ENCODE measurements at places on chromosomes 7 and 10.

DNA sequence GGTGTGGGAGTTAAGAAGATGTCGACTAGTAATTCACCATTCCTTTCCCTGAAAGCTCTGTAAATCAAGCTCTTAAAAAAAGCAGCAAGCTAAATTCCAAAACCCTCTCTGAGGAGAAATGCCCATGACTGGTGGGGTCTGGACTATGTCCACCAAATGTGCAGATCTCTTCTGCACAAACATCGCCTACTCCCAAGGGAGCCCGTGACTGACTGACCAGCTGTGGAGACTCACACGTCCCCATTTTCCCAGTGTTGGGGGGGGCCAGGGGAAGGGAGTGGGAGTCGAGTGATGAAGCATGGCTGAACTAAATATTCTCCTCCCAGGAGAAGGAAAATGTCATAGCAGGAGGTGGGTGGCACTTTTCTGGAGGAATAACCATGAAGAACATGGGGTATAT is 164.1 kb upstream of the HPS1 start:
- no peak overlapping the region for H3K4me3 ChIP-seq
- no peak for DNase-seq
- no peaks in the 10 kb centered on the region for H3K36me3 ChIP-seq
- H3K4me1 ChIP-seq = no peaks in the 10 kb centered on the region
- H3K27ac ChIP-seq = no peak overlapping the region

GRCh38 chr7:135936497-135937217 is 40.5 kb downstream of the MTPN start:
- peaks cover 3% of the 10 kb centered on the region for H3K36me3 ChIP-seq
- H3K4me3 ChIP-seq = no peak overlapping the region
- H3K27ac ChIP-seq = no peak overlapping the region
- H3K4me1 ChIP-seq = peaks cover 69% of the 10 kb centered on the region
- no peaks in the 10 kb centered on the region for H3K27me3 ChIP-seq
- DNase-seq = no peak

GRCh38 chr10:101902032-101902819 is 58.6 kb upstream of the KCNIP2 start:
- no peak overlapping the region for H3K27ac ChIP-seq
- H3K27me3 ChIP-seq = no peaks in the 10 kb centered on the region
- H3K36me3 ChIP-seq = peaks cover 4% of the 10 kb centered on the region

- H3K27ac ChIP-seq = no peak overlapping the region
- H3K36me3 ChIP-seq = no peaks in the 10 kb centered on the region
- DNase-seq = no peak
- H3K27me3 ChIP-seq = no peaks in the 10 kb centered on the region
- no peak overlapping the region for H3K4me3 ChIP-seq
These were observed 115.9 kb upstream of the ADAM12 start for GRCh38 chr10:126504063-126504760.

DNA sequence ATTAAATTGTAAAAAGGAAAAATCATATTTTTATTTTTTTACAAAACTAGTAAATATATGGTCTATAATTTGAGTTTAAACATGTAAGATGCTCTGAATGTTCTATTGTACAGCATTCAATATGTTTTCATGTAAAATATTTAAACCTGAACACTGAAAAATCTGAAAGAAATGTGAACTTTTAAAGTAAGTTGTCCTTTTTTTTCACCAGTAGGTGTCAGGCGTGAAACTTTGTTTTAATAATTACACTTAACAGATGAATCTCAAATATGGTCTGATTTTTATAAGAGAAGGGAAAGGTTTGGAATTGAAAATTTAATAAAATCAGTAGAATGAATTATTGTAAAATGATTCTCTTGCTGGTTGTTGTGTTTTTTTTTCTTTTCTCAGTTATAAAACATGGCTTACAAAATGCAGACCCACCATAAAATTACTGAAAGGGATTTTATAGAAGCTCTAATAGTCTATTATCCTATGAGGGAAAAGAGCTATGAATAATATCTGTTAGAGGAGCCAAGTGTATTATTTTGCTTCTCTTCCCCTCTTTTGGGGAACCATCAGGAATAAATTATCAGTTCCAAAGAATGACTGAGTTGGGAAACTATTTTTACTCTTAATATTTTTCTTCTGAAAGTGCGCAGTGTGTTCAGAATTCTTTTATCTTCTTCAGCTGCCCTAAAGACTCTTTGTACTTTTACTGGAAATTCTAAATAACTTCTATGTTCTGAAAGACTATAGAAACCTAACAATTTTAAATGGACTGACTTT is 217.7 kb upstream of the FZD1 start:
- no peak overlapping the region for H3K4me3 ChIP-seq
- no peaks in the 10 kb centered on the region for H3K36me3 ChIP-seq
- no peak for DNase-seq
- H3K4me1 ChIP-seq = peaks cover 5% of the 10 kb centered on the region
- no peak overlapping the region for H3K27ac ChIP-seq
- no peaks in the 10 kb centered on the region for H3K27me3 ChIP-seq

DNA sequence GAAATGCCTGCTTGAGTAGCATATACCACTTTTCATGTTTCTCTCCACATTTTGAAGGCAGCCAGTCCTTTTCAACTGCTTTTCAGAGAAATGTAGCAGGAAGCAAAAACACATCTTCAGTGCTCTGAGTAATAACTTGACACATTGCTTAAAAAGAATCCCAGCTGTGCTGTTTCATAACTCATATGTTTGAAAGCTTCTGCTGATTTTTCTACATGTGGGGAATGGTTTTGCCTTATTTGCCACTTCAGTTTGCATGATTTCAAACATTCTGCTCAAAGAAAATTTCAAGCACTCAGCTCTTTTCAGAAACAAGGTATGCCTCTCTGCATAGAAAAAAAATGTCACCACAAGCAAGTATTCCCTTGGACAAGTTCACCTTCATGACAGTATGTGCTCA is 732.8 kb downstream of the POM121L12 start:
- no peak overlapping the region for H3K27ac ChIP-seq
- H3K36me3 ChIP-seq = no peaks in the 10 kb centered on the region
- no peaks in the 10 kb centered on the region for H3K27me3 ChIP-seq
- no peaks in the 10 kb centered on the region for H3K4me1 ChIP-seq

GRCh38 chr10:73965890-73966768 is 31.8 kb upstream of the VCL start:
- no peak overlapping the region for H3K4me3 ChIP-seq
- no peak overlapping the region for H3K27ac ChIP-seq
- peaks cover 2% of the 10 kb centered on the region for H3K36me3 ChIP-seq
- H3K4me1 ChIP-seq = peaks cover 28% of the 10 kb centered on the region
- H3K27me3 ChIP-seq = no peaks in the 10 kb centered on the region
- no peak for DNase-seq

DNA sequence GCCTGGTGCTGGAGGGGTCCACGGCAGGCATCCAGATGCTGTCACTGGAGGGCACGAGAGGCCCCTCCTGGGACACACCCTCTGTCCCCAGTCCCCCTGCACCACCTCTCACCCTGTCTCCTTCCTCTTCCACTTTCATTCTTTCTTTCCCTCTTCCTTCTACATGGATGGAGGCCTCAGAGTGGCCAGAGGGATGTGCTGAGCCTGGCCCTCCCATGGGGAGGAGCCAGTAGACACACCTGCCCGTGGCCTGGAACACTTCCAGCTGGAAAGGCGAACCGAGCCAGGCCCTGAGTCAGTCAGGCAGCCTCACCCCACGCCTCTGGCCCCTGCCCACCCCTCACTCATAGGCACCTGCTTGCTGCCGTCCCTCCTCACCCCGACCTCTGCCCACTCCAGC is 55.9 kb upstream of the MXI1 start:
- peaks cover 14% of the 10 kb centered on the region for H3K4me1 ChIP-seq
- no peak overlapping the region for H3K4me3 ChIP-seq
- DNase-seq = no peak
- H3K36me3 ChIP-seq = no peaks in the 10 kb centered on the region
- H3K27me3 ChIP-seq = peaks cover 98% of the 10 kb centered on the region

DNA sequence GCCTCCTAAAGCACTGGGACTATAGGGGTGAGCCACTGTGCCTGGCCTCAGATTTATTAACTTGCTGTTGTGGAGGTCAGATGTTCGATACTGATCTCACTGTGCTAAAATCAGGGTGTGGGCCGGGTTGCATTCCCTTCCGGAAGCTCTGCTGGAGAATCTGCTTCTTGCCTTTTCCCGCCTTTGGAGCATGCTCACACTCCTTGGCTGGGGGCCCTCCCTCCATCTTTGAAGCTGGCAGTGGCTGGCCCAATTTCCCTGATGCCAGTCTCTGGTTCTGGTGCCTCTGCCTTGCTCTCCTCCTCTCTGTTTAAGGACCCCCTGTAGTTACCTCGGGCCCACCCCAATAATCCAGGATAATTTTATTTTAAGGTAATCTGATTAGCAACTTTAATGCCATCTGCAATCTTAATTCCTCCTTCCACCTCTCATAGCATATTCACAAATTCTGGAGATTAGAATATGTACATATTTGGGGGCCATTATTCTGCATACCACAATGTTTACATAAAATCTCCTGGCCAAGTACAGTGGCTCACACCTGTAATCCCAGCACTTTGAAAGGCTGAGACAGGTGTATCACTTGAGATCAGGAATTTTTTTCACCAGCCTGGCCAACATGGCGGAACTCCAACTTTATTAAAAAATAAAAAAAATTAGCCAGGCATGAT is 7.9 kb upstream of the PITRM1 start:
- H3K4me3 ChIP-seq = no peak overlapping the region
- no peak overlapping the region for H3K27ac ChIP-seq
- peaks cover 45% of the 10 kb centered on the region for H3K27me3 ChIP-seq
- H3K4me1 ChIP-seq = no peaks in the 10 kb centered on the region
- DNase-seq = no peak
- no peaks in the 10 kb centered on the region for H3K36me3 ChIP-seq

DNA sequence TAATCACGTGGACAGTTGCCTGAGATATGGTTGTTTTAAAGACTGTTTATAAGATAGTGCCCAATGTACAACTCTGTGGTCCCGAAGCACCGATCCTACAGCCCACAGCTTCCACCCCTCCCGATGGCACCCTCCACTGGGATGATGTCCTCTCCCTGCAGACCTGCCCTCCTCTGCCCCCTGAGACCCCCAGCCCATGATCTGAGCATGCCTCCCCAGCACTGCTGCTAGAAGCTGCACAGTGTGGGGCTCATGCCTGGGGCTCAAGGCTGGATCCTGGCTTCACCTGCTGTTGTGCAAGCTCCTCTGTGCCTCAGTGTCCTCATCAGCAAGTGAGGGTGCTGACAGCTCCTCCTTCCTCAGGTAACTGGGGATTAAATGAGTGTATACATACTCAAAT is 254.7 kb upstream of the MKI67 start:
- H3K4me3 ChIP-seq = no peak overlapping the region
- no peaks in the 10 kb centered on the region for H3K4me1 ChIP-seq
- no peak overlapping the region for H3K27ac ChIP-seq
- H3K27me3 ChIP-seq = peaks cover 29% of the 10 kb centered on the region
- H3K36me3 ChIP-seq = no peaks in the 10 kb centered on the region
- no peak for DNase-seq

DNA sequence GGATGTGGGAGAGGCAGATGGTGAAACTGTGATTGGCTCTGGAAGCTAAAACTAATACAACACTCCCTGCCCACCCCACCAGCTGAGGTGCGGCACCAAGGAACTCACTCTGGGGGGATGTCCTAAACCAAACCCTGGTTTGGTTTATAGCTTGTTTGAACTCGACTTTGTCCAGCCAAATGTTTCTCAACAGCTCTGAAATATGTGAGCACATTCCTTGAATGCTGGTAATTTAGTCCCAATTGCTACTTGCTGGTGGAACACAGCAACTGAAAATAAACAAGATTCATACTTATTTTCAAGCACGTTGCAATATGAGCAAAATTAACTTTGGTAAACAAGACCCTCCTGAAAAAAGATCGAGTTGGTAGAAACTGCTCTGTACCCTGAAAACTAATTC is 39.7 kb upstream of the CARD11 start:
- no peak overlapping the region for H3K27ac ChIP-seq
- H3K4me3 ChIP-seq = no peak overlapping the region
- no peaks in the 10 kb centered on the region for H3K27me3 ChIP-seq
- DNase-seq = no peak

All from central memory CD8-positive, alpha-beta T cell (primary cell).